ENCODE measurements at places on chromosomes 4 and X.

DNA sequence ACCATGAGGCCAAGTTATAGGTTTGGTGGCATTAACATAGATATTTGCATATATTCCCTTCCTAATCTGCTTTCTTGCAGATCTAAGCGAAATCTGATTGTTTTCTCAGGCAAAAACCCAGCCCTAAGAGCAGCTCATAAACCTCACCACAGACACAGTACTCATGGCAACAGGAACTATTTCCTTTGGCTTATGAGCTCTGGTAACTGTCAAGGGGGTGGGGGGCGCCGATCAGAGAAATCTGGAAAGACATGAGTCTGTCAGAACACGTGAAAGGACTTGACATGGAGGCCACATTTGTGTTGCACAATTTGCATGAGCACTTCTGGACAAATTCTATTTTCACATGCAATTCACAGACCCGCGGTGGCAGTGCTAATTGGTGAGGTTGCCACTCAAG, 83.7 kb downstream of the MGST2 start:
- no peak for DNase-seq

DNA sequence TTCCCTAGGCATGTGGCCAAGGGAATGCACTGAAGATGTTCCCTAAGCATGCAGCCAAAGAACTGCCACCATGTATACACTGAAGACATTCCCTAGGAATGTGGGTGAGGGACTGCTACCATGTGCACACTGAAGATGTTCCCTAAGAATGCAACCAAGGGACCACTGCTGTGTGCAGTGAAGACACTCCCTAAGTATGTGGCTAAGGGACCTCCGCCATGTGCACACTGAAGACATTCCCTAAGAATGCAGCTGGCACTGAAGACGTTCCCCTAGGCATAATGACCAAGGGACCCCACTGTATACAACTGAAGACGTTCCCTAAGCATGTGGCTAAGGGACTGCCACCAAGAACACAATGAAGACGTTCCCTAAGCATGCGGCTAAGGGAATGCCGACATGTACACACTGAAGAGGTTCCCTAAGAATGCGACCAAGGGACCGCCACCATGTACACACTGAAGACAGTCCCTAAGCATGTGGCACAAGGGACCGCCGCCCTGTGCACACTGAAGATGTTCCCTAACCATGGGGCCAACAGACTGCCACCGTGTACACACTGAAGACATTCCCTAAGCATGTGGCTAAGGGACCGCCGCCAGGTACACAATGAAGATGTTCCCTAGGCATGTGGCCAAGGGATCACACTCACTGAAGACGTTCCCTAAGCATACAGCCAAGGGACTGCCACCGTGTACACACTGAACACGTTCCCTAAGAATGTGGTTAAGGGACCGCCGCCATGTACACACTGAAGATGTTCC, 25.6 kb downstream of the DHRSX start:
- no peak for DNase-seq

DNA sequence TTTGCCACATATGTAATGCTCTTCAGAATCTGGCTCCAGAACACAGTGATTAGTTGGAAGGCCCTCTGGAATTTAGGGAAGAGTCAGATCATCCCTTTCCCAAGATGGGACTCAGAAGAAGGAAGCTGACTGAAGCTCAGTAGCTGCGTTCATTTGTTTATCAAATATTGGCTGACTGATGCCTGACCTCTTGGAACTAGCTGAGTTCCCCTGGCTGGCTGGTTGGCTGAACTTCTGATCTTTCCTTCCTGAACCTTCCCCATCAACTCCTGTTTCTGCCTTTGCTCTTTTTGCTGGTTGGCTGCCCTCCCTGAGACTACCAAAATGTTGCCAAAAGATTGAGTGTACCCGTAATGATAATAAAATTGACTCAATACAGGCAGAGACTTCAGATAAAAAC, 866.5 kb upstream of the INTU start:
- no peak for DNase-seq

- no peak for DNase-seq
These were observed 61.9 kb upstream of the MTM1 start for GRCh38 chrX:150506486-150506885.

- no peak for DNase-seq
These were observed 32.0 kb upstream of the USP51 start for GRCh38 chrX:55521687-55522086.

DNA sequence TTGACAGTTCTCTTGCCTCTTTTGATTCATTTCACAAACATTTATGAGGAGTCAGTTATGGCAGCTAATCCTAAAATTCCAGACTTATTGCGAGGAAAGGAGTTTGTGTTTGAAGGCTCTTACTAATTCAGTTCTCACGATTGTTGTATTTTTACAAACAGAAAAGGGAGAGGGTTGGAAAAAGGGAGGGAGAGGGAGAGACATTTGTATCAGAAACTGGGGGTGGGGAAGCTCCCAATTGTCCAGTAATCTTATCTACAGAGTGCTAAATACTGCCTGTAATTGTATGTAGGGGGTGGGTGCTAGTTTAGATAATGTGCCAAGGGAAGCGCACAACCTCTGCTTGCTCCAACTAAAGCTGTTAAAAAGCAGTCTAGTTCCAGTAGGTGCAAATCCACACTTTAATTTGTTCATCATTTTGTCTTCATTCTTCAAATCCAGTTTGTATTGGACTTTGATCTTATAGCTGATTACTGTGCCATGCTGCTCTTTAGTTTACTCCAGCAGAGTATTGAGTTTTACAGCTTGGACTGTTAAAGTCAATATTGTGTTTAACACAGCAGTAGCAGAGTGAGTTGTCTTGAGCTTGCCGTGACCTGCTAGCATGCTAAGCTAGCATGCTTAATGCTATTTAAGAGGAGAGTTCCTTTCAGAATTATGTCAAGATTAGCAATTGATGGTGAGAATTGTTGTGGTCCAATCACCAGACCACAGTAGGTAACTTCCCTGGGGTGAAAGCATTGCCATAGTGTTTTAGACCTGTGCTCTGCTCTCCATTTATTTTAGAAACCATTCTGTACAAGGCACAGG, 13.9 kb downstream of the FNIP2 start:
- no peak for DNase-seq

DNA sequence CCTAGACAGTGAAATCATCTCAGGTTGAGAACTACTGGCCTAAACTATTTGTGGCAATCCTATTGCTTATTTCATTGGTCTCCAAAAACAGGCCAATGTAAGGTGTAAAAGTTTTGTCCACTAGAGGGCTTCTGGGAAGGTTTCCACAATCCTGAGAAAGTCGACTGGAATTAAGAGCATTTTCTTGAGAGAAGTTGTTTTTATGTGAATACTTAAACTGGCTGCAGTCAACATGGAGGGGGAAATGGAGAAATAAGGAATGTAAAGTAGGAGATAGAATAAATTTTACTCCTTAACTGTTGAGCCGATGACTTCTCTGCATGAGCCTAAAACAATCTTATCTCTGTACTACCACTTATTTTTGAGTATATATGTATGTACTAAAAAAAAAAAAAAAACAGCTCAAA, 11.0 kb upstream of the EIF4E start:
- no peak for DNase-seq

- no peak for DNase-seq
These were observed 1.4 kb upstream of the DOK7 start for GRCh38 chr4:3461515-3462291.

DNA sequence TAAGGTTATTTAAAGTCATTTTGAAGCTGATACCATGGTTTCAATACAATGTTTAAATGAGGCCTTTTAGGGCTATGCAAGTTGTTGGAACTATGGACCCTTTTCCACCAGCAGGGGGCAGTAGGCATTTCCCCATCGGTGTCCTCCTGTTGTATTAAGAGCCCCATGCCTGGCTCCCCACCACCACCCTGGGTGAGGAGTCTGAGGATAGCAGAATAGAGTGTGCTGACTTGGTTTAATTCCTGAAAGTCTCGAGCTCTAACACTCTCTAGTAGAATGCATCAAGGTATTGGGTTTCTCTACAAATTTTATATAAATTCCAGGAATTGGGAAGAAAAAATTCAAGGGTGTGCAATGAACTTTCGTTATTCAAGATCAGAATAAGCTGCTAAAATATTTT, 234.8 kb upstream of the JADE1 start:
- DNase-seq, result peak; percentile 25

DNA sequence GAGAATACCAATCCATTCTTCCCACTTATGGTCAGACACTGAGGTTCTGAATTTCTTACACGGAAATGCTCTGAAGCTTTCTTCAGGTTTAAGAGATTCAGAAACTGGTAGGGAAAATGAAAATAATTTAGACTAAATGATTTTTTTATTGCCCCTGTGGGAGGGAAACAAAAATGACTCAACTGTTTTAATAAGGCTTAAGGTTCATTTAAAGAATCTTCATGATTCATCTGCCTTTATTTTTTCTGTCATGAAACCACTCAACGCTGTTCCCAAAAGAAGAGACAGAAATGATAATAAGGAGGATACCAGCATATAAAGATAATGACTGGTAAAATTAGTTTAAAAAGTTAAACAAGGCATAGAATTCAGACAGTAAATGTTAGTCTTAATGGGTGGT, 39.3 kb upstream of the FAM47B start:
- DNase-seq, result no peak

DNA sequence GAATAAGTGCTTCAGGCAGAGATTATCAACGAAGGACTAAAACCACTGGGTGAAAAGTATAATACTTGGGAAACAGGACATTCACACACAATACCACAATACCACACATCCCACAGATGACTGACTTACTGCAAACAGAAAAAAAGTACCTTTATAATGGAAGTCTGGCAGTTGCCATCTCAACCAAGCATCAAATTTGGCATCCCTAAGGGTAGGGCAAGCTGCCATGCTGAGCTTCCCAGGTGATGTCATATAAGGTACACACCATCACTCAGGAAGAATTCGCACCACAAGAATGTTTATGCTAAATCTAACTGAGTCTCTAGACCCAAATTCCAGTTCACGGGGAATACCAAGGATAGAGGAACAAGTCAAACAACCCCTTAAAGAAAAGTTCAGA, 9.1 kb downstream of the QDPR start:
- no peak for DNase-seq

GRCh38 chr4:106201373-106201772, 114.6 kb downstream of the TBCK start:
- DNase-seq, result no peak

- no peak for DNase-seq
These were observed 119.4 kb downstream of the GRIA3 start for GRCh38 chrX:123303429-123303828.

GRCh38 chr4:22897520-22898108, 204.9 kb downstream of the GBA3 start:
- no peak for DNase-seq

- DNase-seq, result no peak
These were observed 17.2 kb downstream of the RHOH start for GRCh38 chr4:40214038-40214437.

DNA sequence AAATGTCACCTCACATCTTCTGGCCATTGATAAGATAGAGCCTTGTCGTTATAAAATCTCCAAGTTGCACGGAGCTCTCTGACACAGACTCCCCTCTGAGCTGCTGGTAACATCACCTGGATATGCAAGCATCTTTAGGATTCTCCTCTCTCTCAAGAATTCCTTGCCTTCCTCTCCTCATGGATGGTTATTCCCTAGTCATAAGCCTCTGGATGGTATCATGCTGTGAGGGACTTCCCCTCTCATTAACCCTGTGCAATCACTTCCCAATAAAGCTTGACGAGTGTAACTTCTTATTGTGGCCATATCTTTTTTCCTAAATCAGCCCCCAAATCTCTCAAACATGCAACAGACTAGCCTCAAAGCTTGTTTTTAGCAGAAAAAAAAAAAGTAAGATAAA, 1057.0 kb upstream of the SLIT2 start:
- no peak for DNase-seq

DNA sequence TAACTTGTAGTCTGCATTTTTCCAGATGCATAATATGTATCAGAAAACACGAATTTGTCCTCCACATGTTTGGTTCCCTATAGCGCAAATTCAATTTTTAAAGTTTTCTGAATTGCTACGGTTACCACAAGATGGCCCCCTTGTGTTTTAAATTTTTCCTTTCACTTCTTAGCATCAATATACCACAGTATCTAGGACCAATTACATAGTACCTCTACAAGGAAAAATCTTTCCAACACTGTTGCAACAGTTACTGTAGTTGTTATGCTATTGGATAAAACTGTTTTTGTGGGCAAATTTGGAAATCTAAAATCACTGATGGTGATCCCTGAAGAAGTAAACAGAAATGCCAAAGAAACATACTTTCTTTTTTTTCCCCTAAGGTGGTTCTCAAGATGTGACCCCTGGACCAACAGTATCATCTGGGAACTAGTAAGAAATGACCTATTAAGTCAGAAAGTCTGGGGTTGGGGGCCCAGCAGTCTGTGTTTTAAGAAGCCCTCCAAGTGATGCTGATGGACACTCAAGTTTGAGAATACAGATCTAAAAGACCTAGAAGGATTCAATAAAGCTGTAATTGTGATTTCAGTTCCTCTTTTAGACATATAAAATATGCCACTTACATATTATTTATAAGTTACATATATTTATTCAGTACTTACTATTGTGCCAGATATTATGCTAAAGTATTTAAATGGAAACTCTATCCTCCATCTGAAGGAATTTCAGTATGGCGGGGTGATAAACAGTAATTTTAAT, 3.1 kb downstream of the ZGRF1 start:
- no peak for DNase-seq

DNA sequence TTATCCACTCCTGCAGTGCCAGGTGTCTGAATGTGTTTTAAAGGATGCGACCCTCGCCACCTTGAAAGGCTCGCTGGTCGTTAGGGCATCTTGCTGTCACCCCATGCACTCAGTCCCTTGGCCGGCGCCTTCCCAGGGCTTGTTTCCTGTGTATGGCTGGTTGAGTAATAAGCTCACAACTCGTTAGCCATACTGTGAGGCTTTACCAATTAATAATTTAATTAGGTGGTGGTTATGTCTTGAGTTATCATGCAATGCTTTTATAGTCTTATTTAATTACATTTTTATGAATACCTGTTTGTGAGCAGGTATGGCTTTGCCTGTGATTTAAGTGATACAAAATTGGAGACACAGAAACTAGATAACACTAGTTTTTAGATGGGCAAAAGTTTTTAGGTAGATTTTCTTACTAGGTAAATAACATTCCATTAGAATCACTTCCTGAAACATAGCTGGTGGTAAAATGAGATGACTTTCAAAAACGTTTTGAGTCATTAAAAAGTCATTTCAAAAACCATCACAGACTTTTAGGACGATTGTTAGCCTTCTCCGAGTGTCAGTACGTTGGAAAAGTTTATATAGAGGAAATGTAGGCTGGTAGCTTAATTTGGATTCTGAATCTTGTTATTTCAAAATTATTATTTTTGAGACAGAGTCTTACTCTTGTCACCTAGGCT, 18.2 kb downstream of the PTTG2 start:
- no peak for DNase-seq
